ENCODE measurements at places on chromosomes 6 and 20.

DNA sequence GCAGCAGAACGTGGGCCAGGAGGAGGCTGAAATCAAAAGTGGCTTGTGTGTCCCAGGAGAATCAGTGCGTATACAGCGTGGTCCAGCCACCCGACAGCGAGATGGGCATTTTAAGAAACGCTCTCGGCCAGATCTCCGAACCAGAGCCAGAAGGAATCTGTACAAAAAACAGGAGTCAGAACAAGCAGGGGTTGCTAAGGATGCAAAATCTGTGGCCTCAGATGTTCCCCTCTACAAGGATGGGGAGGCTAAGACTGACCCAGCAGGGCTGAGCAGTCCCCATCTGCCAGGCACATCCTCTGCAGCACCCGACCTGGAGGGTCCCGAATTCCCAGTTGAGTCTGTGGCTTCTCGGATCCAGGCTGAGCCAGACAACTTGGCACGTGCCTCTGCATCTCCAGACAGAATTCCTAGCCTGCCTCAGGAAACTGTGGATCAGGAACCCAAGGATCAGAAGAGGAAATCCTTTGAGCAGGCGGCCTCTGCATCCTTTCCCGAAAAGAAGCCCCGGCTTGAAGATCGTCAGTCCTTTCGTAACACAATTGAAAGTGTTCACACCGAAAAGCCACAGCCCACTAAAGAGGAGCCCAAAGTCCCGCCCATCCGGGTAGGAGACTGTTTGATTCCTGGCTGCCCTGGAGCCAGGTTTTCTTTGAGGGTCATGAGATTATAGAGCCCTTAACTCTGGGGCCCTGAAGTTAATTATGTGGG, 75.3 kb downstream of the ASXL1 start:
- H3K4me3 ChIP-seq: no peak overlapping the region
- H3K27ac ChIP-seq: no peak overlapping the region
- H3K4me1 ChIP-seq: peaks cover 4% of the 10 kb centered on the region
- no peak for DNase-seq

GRCh38 chr6:118876814-118877213, 17.1 kb upstream of the ASF1A start:
- H3K27me3 ChIP-seq: no peaks in the 10 kb centered on the region
- H3K4me3 ChIP-seq: no peak overlapping the region
- DNase-seq: peak; percentile 36
- H3K27ac ChIP-seq: peak overlapping the region; percentile 62
- H3K4me1 ChIP-seq: peaks cover 3% of the 10 kb centered on the region
- no peaks in the 10 kb centered on the region for H3K36me3 ChIP-seq

- no peak overlapping the region for H3K27ac ChIP-seq
- H3K27me3 ChIP-seq: no peaks in the 10 kb centered on the region
- no peaks in the 10 kb centered on the region for H3K4me1 ChIP-seq
- no peaks in the 10 kb centered on the region for H3K36me3 ChIP-seq
- no peak overlapping the region for H3K4me3 ChIP-seq
Observed at GRCh38 chr20:39605361-39605760, 643.2 kb downstream of the DHX35 start.

- no peak overlapping the region for H3K4me3 ChIP-seq
- H3K36me3 ChIP-seq: peaks cover 15% of the 10 kb centered on the region
- no peaks in the 10 kb centered on the region for H3K4me1 ChIP-seq
Observed at GRCh38 chr6:1552296-1552761, 57.4 kb upstream of the FOXC1 start.

DNA sequence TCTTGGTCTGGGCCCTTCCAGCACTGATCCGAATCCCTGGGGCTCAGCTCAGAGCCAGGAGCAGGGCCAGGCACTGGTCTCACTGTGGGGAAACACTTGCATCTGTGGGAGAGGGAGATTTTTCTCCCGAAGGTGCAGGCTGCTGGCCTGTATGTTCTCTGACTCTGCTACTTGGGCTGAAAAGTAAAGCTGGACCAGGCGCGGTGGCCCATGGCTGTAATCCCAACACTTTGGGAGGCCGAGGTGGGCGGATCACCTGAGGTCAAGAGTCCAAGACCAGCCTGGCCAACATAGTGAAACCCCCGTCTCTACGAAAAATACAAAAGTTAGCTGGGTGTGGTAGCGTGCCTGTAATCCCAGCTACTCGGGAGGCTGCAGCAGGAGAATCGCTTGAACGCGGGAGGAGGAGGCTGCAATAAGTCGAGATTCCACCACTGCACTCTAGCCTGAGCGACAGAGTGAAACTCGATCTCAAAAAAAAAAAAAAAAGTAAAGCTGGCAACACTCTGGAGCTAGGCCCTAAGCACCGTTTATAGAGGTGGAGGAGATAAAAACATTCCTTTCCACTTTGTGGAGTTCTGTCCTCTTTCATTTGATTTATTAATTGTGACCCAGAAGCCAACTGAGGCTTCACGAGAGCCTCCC, 41.7 kb downstream of the JPH2 start:
- H3K4me3 ChIP-seq: no peak overlapping the region
- H3K4me1 ChIP-seq: peaks cover 12% of the 10 kb centered on the region
- no peaks in the 10 kb centered on the region for H3K36me3 ChIP-seq

- no peaks in the 10 kb centered on the region for H3K27me3 ChIP-seq
- H3K36me3 ChIP-seq: no peaks in the 10 kb centered on the region
- H3K27ac ChIP-seq: no peak overlapping the region
- no peak overlapping the region for H3K4me3 ChIP-seq
- DNase-seq: no peak
Observed at GRCh38 chr6:101016163-101016562, 135.0 kb upstream of the ASCC3 start.
